ENCODE measurements at places on chromosomes 16 and 17.

DNA sequence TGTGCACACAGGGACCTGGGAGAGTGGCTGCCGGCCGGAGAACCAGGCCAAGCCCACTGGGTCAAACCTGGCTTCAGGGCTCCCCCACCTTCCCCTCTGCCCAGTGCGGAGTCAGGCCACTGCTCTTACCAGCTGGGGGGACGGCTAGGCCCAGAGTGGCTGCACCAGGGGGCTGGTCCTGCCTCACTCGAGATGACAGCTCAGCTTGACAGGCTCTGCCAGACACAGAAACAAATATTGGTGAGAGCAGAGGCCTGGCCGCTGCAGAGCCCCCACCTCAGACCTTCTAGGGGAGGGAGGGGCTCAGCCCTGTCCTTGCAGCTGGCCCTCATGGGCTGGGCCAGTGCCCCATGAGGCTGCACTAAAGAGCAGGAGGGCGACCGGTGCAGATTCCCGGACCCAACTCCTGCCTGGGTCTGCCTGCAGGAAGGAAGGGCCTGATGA is 4.5 kb downstream of the NUDT16L1 start:
- DNase-seq: no peak

DNA sequence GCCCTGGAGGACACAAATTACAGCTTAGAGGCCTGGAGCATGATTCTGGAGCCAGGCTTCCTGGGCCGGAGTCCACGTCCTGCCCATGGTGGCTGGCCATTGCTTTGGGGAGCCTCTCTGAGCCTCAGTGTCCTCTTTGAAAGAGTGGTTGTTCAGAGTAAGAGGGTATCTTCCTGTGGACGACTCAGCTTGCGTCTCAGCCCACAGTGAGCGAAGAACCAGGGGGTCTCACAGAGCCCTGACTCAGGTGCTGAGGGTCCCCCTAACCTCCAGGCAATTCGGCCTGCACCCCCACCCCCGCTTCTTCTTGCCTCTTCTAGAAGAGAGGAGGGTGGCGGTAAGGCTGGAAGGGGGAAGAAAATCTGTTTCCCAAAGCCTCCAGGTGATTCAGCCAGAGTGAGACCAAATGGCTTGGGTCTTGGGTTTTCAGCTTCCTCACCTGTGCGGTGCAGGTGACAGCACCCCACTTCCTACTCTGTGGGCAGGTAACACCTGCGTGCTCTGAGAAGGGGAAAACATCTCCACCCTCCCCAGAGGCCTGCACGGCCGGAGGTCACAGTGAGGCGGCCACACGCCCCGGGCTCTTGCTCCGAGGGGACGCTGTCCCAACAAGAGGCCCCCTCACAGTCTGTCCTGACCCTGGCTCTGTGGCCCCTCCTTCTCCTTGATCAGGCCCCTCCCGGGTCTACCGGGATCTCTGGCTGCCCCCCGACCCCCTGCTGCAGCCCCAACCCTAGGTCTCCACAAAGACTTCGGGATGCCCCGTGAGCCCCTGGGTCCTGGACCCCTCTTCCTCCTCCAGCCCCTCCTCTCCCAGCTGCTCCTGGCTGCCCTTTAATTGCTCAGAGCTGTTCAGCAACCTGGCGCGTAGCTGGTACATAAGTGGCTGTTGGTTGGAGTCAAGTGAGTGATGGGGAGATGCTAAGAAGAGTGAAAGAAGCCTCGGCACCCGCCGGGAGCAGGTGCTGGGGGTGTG is 119.2 kb downstream of the METRNL start:
- DNase-seq: no peak

GRCh38 chr16:78780808-78781207 is 681.4 kb downstream of the WWOX start:
- DNase-seq: no peak

GRCh38 chr17:78227455-78227916 is 3.9 kb upstream of the TMEM235 start:
- DNase-seq: no peak

- DNase-seq: peak; percentile 26
Observed at GRCh38 chr17:3635474-3636153, 436 bp downstream of the SHPK start.

GRCh38 chr16:85027349-85027957 is at the start of gene KIAA0513:
Gene KIAA0513 (plus strand): TSS chr16:85027795. CDS start chr16:85067072, 39,277 bp downstream.
- DNase-seq: peak; percentile 84

DNA sequence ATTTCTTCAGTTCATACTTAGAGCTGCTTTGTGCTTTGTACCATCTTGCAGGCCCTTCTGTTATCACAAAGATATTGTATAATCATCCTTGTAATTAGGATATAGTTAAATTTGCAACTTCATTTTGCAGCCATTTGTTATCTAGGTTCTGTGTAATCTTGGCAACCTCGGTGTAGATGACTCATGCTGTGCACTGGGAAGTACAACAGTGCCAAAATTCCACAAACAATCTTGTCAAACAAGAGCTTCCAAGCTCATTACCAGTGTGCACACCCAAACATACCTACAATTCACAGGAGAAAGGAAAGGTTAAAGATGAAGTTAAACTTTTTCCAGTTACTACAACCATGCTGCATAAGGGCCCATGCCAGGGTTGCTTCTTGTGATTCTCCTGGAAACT is 1231.8 kb downstream of the CDH11 start:
- no peak for DNase-seq

- DNase-seq: no peak
Observed at GRCh38 chr17:67098006-67098405, 53.7 kb downstream of the CACNG1 start.

DNA sequence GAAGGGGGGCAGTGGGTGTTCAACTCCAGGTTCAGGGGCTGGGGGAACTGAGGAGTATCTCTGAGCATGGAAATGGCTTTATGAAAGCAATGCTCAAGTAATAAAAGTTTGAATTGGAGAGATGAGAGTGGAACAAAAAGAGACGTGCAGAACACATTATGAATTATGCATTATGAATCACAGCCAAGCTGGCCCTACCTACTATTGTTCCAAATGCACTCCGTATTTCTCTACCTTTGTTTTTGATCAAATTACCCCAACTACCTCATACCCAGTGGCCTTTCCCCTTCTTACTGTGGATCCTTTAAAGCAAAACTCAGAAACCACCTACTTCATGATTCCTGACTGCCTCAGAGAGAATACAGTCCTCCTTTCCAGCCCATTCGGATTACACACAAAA is 38.1 kb downstream of the TEKT3 start:
- DNase-seq: no peak

DNA sequence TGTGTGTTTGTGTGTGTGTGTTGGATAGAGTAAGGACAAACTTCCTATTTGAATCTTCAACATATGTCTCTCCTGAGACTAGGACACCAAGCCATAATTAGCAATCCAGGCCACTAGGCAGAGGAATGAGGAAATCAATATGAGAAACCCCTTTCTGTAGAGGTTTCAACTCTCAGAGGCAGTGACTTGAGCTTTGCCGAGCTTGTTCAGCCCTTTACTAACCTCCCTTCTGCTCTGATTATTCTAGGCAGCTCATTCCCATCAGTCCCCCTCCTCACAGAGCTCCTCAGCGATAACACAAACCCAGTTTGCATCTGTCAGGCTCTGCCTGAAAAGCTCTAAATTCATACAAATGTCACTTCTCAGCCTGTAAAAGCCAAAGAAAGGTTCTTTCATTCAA is 1030.3 kb downstream of the CDH8 start:
- no peak for DNase-seq

DNA sequence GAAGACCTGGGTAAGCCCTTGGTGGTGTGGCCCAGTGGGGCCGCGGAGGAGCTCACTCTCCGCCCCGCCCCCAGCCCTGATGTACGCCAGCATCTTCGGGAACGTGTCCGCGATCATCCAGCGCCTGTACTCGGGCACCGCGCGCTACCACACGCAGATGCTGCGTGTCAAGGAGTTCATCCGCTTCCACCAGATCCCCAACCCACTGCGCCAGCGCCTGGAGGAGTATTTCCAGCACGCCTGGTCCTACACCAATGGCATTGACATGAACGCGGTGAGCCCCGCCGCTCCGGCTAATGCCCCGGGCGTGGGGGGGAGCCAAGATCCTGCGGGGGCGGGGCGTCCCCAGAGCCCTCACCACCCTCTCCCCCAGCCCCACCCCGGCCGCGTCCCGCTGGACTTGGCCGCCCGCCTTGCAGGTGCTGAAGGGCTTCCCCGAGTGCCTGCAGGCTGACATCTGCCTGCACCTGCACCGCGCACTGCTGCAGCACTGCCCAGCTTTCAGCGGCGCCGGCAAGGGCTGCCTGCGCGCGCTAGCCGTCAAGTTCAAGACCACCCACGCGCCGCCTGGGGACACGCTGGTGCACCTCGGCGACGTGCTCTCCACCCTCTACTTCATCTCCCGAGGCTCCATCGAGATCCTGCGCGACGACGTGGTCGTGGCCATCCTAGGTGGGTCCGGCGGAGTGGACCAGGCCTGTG is 12.1 kb upstream of the DCAF7 start:
- no peak for DNase-seq

DNA sequence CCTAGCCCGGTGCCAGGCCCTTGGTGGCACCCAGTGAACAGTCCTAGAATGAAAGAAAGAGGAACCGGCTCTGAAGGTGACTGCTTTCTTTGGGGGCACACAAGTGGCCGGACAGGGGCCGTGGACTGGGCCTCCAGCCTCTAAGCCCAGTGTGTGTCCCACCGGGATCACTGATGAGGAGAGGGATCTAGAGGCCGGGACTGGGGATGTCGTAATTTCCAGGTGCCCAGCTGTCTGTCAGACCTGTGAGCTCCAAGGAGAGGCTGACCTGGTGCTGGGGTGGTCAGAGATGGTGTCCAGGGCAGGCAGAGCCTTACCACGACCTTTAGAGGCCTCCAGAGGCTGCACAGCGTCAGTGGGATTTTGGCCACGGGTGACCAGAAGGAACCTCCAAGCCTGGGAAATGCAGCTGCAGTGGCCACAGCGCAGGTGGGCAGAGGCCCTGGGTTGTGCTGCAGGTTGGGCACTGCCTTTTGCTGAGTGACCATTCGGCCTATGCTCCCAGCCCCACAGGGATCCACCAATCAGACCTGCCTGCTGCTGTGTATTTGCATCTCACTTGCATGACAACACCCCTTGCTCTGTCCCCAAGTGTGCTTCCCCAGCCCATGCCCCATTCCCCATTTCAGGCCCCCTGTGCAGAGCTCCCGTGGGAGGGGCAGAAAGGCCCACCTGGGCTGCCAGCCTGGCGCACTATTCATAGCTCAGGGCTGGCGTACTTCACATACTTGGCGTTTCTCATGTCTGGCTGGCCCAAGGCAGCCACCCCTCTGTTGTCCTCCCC is 12.5 kb downstream of the ARHGAP23 start:
- no peak for DNase-seq

- DNase-seq: peak; percentile 51
Observed at GRCh38 chr17:49218941-49219913, 8.7 kb downstream of the ABI3 start.

DNA sequence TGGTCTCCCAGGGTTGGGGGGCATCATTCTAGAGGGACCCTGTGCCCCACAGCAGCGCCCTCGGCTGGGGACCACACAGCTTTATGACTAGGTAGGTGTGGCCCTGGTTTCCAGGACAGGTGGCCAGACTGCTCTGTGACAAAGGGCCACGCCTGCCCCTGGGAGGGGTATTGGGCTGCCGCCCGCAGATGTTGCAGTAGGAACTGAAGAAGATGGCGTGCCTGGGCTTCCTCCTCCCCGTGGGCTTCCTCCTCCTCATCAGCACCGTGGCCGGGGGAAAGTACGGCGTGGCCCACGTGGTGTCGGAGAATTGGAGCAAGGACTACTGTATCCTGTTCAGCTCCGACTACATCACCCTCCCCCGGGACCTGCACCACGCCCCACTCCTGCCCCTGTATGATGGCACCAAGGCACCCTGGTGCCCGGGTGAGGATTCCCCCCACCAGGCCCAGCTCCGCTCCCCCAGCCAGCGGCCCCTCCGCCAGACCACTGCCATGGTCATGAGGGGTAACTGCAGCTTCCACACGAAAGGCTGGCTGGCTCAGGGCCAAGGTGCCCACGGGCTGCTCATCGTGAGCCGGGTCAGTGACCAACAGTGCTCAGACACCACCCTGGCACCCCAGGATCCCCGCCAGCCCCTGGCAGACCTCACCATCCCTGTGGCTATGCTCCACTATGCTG is at the start of gene SPPL2C:
SPPL2C (plus strand) TSS at position 187 of the 681 bp plus-strand sequence; CDS start at position 213, 26 bp downstream.
- no peak for DNase-seq

DNA sequence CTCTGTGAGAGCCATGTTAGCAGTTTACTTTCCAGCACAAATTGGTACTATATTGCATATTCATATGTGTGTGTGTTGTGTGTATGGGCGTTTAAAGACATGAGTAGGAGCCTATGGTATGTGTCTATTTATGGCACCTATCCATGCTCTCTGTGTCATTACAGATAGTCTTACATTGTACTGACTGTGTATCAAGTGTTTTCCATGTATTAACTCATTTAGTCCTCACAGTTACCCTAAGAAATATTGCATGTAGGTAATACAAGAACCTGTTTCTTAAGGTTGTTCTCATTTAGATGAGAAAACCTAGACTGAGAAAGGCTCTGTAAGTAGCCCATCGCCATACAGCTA is 1.6 kb downstream of the ALG1 start:
- no peak for DNase-seq

- peak; percentile 44 for DNase-seq
Observed at GRCh38 chr16:85491058-85491771, 121.9 kb upstream of the GSE1 start.

DNA sequence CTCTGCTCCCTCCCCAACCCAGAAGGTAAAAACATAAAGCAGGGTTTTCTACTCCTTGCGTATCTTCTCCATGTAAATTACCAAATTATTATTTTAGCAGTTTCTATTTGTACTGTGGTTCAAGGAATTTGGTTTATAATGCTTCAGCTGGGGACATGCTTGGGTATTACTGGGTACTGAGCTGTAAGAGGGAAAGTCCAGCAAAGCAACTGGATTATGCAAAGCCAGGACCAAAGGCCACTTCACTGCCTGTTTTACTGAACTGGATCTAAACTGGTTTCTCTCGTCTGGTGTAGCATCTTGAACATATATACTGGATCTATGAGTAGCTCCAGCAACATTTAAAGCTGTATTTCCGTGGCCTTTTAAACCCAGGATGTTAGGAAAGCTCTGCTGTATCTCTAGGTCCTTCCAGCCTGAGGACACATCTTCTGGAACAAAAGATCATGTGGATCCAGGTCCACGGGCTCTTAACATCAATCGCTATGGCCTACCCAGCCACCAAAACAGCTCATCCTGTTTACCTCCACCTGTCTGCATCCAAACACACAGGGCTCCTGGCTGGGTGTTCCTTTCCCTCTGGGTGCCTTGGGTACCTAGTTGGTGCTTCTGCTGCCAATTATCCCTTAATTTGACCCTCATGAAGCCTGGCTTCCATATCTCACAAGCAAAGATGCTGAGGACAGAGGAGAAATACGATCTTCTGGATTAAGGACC is 7.2 kb downstream of the PMP22 start:
- DNase-seq: no peak

- DNase-seq: no peak
Observed at GRCh38 chr16:12254566-12254965, 278.0 kb downstream of the SNX29 start.

- DNase-seq: peak; percentile 44
Observed at GRCh38 chr17:14737984-14738651, 437.2 kb downstream of the HS3ST3B1 start.

DNA sequence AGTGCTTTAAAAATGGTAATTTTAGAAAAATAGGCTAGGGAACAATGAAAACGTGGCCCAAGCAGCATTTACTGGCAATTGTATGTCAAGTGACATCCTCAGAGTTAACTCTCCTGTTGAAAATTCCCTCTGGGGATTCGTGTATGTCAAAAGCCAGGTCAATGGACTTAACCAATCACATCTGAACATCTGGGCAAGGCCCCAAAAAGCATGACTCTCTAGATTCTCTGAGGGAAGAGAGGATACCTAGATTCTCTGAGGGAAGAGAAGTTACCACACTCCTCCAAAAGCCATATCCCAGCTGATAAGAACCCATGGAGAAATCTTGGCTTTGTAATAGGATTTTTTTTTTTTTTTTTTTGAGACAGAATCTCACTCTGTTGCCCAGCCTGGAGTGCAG is 23.5 kb downstream of the NFE2L1 start:
- DNase-seq: no peak

GRCh38 chr16:63614429-63614828 is 1507.4 kb downstream of the CDH11 start:
- DNase-seq: no peak

All from WERI-Rb-1 (cell line).